ENCODE measurements at places on chromosomes 12 and 14. TPM values are rescaled to one million over a fixed set of nuclear protein-coding genes. Genes with fewer than 3 reads are reported as not detected.

- DNase-seq = peak; percentile 31
These were observed 84.0 kb downstream of the PTPN21 start for GRCh38 chr14:88470542-88471440.

TAS2R42 gene
- total RNA-seq = not detected

TMEM30B gene
- 0.34 TPM for total RNA-seq

DPF3 gene
- 2.9 TPM for total RNA-seq

SPTB gene
- under 0.01 TPM for total RNA-seq

TPPP2 gene
- total RNA-seq = not detected
